Brain microvascular endothelial cell (primary cell): ENCODE measurements at places on chromosomes 5 and 9.

DNA sequence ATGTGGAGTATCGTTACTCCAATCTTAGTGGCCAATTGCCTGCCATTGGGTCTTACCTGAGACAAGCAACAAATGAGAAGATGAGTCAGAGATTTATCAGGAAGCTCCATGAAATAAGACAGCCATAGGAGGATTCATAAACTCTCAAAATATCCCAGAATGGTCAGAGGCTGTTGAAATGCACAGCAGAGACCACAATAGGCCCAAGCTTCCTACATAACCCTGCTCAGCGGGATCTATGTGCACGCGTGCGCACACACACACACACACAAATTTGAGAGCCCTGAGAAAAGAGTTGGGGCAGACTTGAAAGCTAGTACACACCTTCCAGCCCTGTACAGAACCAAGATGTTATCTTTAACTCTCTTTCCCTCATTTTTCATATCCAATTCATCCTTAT, 9.8 kb downstream of the UIMC1 start:
- DNase-seq, result no peak

DNA sequence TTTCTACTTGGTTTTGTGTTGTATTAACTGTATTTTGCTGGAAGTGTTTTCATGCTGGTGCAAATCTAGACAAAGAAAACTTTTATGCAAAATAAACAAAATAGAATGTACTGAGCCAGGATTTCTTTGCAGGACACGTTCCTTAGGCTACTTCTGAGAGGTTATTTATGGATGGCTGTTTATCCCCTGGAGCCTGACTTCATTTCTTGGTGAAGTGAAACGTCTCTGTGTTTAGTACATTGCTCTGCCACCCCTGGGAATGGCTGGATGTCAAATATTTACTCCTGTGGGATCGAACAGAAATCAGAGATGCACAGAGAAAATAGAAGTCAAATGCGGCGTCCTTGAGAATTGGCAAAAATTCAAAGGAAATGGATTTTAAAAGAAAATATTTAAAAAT, 327.1 kb upstream of the MPDZ start:
- DNase-seq, result no peak

DNA sequence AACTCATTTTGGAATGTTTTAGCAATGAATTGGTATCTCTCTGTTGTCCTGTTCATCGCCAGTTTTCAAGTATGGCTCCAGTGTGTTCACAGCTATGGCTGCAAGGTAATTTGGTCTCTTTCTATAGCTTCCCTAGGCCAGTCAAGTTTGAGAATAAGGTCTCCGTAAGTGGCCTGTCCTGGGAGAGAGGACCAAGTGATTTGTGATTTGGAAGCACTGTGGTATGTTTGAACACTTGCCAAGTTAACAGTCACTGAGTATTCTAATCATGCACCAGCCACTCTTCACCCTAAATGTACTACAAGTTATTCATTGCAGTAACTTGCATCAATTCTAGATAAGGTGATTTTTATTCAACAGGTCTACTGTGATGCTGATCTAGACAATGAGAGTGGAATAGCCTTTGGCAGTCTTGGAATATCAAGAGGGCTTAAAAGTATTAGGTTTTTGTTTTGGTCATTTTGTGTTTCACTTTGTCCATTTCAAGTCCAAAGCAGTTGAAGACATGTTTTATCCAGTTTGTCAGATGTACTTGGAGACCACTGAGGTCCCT, 41.1 kb downstream of the G3BP1 start:
- peak; percentile 22 for DNase-seq

DNA sequence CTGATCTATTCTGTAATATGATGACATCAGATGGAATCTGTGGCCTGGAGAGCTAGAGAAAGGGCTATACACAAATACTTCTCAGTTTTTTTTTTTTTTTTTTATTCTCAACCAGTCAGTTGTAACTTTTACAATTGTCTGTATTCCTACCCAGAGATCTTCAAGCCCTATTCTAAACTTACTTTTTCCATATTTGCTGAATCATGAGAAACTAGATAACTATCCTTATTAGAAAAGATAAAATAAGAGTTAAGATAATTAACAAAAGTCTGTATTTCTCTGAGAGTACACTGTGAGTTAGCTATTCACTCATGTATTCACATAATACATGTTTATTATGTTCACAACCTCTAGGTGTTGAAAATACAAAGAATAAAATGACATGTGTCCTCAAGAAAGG, 1575.9 kb downstream of the EFNA5 start:
- no peak for DNase-seq

- DNase-seq, result no peak
Observed at GRCh38 chr5:139821806-139822552, 26.4 kb downstream of the PSD2 start.
